Fibroblast of skin of scalp (primary cell): ENCODE measurements at places on chromosomes 7 and 10.

- no peak for DNase-seq
Measured at GRCh38 chr10:96271016-96271815, at the start of gene BLNK. Gene BLNK (minus strand): TSS chr10:96271569. CDS start chr10:96271398, 171 bp downstream.

- peak; percentile 1 for DNase-seq
Measured at GRCh38 chr7:146172112-146172511, 55.5 kb downstream of the CNTNAP2 start.

- DNase-seq = no peak
Measured at GRCh38 chr10:102870221-102870620, 951 bp downstream of the AS3MT start.

- DNase-seq = no peak
Measured at GRCh38 chr7:111980725-111981124, 225.5 kb downstream of the DOCK4 start.

- no peak for DNase-seq
Measured at GRCh38 chr7:99927536-99927935, 1.9 kb downstream of the GJC3 start.

DNA sequence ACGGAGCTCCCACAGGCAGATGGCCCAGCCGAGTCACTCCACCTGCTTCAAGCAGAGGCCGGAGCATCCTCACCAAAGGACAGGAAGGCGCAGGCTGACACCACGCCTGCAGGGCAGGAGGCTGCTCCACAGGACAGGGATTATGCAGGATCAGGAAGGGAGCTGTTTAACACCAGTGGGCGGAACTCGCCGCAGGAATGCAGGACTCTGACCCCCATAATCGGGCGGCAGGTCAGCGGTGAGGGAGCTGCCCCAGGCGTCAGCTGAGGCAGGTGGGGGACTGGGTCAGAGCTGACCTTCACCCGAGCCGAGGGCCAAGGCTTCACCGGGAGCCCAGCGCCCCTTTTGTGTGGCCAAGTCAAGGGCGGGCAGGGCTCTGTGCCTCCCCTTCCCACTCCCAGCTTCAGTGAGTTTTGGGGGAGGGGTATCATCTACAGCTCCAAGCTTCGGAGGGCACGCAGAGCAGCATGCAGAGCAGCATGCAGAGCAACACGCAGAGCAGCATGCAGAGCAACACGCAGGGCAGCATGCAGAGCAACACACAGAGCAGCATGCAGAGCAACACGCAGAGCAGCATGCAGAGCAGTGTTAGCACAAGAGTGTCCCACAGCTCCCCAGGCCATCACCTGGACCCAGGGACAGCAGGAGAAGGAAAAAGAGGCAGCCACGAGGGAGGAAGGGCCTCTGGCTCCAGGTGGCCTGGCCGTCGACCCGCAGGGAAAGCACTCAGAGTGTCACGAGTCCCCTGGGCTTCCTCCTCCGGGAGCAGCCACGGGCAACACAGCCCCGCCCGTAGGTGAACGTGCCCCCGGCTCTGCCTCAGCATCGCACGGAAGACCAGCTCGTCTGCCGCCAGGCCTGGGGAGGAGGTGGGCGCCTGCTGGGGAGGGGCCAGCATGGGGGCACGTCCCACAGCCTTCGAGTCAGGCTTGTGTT lies 151.7 kb upstream of the PPP2R2D start:
- DNase-seq = no peak

DNA sequence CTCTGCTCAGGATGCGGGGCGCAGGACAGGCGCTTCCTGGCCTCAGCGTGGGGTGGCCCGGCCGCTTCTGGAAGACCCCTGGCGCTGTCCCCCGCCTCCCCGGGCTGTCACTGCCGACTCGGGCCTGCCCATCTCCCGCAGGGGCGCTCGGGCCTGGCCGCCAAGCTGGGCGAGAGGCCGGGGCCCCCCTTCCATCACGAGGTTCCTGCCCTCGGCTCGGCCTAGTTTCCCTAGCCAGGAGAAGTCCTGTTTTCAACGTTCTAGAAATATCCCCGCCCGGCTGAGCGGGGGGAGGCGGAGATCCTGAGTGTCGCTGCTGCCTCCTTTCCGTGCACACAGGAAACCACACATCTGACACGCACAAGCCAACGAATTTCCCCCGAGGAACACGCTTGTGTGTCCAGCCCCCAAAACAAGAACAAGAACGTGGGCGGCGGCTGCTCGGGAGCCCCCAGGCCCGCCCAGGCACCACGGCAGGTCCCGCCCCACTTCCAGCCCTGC lies 33.7 kb downstream of the AP5Z1 start:
- DNase-seq = no peak

DNA sequence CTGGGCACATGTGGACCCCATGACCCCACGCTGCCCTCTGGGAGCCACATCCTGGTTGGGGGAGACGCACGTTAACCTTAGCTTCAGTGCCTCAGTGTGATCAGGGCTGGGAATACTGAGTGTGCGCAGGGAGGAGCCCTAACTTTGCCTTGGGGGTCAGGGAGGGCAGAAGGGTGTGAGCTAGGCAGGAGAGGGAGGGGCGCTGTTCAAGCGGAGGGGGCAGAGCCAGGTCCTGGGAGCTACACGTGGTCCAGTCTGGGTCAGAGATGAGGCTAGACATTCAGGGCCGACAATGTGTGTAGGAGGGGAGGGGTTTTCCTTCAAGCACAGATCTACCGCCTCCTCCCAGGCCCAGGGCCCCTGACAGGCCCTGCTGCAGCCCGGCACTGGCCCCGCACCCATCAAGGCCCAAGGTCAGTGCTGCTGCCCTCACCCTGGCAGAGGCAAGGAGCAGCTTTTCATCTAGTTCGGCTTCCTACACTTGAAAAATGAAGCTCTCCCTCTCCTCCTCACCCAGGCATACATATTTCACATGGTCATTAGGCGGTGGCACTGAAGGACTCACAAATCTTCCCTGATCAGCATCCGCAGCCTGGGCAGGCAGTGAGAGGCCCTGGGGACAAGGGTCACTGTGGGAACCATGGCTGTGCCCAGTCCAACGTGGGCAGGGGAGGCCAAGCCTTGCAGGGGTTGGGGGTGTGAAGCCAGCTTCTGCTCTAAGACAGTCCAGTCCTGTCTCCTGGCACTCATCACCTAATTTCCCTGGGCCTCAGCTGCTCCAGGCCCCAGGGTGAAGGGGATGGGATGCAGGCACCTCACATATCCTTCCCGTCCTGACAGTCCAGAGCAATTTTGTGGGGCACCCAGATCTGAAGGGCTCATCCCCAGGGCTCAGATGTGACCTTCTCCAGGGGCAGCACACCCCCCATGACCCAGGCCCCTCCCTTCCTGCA lies 47.3 kb downstream of the C10orf105 start:
- DNase-seq = no peak

GRCh38 chr10:27242473-27242950 lies 1.9 kb upstream of the ACBD5 start:
- DNase-seq = no peak

- peak; percentile 10 for DNase-seq
Measured at GRCh38 chr7:108875139-108875538, 305.5 kb downstream of the DNAJB9 start.

DNA sequence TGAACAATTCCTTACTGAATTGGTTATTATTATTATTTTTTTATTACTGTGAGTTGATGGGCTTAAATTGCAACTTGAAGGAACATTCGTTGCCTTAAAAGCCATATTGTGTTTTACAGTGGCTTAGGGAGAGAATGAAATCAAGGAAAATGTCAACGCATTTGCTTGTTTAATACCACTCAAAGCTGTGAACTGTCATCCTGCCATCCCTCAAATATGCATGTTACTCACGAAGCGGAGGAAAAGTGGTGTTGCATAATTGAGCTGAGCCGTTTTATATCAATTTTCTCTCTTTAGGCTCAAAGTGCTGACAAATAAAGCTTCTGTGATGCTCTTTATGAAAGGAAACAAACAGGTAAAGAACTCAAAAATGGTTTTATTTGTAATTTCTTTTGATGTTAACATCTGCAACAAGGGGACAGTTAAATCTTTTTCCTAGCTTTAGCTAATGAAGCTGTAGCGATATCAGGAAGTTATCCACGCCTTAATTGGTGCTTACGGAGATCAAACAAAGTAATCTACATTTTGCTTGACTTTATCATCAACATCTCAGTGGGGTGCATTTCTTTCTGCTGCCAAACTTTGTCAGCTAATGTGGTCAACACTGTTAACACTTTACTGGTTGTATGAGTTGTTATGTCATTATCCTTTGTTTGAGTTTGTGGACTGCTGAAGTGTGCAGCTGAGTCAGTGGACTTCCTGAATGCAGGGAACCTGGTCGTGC lies 33.1 kb downstream of the GLRX3 start:
- DNase-seq = peak; percentile 63

GRCh38 chr7:4240520-4241303 lies 441.4 kb upstream of the FOXK1 start:
- no peak for DNase-seq

DNA sequence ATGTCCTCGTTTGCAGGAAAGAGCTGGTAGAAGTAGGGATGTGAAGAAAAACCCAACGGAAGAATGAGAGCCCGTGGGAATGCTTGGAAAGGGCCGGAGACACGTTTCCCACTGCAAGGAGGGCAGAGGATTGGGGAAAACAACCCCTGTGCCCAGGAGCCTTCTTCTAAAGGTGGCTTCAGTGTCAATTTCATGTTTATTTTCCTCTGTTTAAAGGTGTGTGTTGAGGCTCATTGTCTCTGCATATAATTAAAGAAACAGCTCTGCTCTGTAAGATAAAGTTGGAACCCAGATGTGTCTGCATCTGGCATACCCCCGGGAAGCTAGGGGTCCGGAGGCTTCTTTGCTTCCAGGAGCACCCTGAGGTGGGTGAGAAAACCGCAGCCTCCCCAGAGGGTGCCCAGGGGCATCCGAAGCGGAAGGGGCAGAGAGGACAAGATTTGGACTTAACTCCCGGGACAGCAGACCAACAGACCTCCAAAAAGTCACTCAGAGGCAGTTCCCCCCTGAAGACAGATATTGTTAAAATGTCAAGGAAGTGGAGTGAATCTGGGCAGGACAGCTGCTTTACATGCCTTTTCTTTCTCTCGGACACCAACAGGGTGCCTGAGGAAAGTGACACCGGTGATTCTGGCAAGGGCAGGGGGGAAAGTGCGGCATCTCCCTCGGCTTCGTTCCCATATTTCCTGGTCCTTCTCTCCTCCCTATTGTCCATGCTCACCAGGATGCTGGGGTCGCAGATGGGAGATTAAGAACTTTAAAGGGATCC lies 8.6 kb upstream of the GATA3 start:
- no peak for DNase-seq

GRCh38 chr10:124081547-124082140 lies 11.8 kb downstream of the CHST15 start:
- DNase-seq = no peak

GRCh38 chr7:81232084-81232799 lies 313.4 kb upstream of the SEMA3C start:
- DNase-seq = no peak

DNA sequence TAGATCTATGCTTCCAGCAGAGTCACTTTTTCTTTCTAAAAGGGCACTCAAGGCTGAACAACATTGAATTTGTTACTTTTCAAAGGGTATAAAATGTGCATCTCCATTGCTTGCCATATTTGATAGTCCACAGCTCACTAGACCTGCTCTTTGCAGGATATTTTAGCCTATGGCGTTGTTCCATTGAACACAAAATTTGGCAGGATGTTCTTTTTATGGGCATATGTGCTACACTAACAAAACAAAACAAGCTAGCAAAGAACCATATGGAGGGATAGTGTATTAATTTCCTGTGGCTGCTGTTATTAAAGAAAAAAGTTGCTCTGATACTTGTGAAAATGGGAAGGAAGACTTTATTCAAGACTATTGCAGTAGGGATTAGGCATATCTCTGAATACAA lies 828.7 kb downstream of the TYW1 start:
- DNase-seq = no peak

- no peak for DNase-seq
Measured at GRCh38 chr10:24147321-24147720, 61.6 kb upstream of the KIAA1217 start.

DNA sequence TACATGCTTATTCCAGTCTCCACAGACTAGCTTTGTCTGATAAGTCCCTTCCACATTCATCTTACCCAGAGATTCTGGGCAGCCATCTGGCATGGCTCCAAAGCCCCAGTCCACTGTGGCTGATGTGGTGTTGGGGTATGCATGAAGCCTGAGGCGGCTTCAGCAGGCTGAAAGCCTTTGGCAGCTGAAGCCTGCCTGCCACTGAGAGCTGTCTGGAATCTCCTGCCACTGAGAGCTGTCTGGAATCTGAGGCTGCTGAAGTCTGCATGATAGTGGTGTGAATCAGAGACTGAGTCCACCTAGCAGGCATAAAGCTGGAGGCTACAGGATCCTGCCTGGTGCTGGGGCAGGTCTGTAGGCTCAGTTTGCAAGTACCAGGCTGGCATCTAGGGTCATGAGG lies 87.1 kb downstream of the DYNC1I1 start:
- peak; percentile 89 for DNase-seq
